ENCODE measurements at places on chromosomes 1 and 21.

DNA sequence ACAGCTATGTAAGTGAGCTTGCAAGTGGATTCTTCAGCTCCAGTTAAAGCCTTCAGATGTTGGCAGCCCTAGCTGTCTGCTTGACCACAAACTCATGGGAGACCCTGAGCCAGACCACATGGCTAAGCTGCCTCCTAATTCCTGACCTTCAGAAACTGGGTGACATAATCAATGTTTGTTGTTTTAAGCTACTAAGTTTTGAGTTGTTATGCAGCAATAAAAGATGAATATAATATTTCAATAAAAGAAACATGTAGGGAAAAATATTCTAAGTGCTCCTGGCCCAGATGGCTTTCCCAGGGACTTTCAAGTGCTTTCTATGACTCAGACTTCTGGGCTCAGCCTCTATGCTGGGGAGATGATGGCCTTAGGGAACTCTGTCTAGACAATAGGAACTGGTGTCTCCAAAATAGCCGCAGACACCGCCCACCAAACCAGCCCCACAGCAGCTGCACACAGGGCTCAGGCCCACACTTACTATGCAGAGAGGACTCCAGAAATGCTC is 20.3 kb upstream of the AZIN2 start:
- DNase-seq: peak; percentile 45

- DNase-seq: no peak
Measured at GRCh38 chr1:243814718-243815117, 35.3 kb downstream of the AKT3 start.

DNA sequence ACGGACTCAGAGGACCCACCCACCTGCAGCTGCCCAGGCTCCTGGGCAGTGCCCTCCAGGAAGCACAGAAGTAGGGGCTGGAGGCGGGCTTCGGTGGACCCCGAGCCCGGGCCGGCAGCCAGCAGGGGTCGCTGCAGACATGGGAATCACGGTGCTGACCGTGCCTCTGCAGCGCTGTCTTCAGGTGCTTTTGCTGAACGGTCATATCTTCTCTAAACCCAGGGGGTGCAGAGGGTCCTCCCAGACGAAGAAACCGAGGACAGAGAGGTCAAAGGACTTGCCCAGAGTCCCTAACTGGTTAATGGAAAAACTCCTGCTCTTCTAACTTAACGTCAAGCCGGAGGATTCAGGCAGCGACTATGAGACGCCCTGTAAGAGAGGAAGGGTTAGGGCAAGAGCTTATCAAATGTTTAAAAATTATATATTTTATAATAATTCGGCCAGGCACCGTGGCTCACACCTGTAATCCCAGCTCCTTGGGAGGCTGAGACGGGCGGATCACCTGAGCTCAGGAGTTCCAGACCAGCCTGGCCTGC is 21.5 kb upstream of the LEFTY2 start:
- no peak for DNase-seq

- no peak for DNase-seq
Measured at GRCh38 chr1:90879281-90879680, 142.6 kb downstream of the ZNF644 start.

DNA sequence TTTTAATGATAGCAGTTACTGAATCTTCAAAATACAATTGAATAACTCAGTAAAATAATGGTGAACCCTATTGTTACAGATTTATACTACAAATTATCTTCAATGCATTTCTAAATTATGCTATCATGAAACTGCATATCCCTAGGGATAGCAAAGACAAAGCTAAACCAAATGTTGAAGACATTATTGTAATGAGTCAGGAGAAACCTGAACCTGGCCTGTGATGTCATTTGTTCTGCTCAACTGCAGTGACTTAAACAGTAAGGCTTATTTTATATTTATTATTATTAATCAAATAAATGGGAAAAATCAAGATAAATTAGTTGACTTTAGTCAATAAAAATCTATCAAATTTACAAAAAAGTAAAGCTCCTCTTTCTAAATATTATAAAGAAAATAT is 100.3 kb downstream of the UCHL5 start:
- DNase-seq: no peak

DNA sequence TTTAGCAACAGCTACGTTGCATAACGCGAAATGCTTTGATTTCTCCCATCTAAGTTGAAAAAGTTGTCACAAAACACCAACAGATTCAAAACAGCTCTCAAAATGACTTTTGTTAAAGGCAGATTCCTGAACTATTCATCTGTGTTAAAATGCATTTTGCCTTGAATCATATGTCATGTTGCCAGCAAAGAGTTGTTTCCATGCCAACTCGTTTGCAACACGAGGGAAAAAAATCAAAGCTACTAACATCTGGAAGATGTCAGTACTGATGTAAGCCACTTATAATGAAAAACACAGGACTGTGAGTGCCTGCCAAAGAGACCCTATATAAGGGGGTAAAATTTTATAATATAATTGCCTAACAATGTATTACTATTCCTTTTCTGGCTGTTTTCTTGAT is 182.7 kb upstream of the PTBP2 start:
- no peak for DNase-seq

DNA sequence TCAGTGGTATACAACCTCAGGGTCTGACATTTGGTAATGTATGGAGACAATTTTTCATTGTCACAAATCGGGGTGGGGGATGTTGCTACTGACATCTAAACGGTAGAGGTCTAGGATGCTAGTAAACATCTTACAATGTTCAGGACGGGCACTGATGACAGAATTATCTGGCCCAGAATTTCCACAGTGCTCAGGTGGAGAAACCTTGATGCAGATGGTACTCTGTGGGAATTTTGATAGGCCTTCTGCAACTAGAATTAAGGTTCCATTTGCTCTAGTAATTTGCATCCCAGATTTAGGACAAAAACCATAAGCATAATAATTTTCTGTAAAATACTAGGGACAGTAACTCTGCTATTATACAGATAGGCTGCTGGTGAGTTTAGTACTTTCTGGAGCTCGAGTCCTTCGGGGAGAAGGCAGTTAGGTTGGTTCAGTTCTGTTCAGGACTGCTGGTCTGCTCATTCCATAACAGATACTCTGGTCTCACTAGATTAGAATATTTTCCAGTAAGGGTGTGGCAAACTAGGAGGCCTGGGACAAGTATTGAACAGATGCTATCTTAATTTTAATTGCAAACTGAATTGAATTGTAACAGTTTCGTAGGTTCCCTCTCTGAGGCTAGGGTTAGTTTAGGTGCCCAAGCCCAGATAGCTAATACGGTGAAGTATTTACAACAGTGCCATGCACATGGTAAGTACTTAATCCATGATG is 11.4 kb downstream of the METTL13 start:
- no peak for DNase-seq

GRCh38 chr1:202234331-202235002 is 40.9 kb downstream of the LGR6 start:
- no peak for DNase-seq

- DNase-seq: no peak
Measured at GRCh38 chr1:232795497-232796053, 9.6 kb upstream of the MAP10 start.

GRCh38 chr1:40906781-40907400 is 44.7 kb upstream of the CITED4 start:
- DNase-seq: no peak

GRCh38 chr1:229148041-229148671 is 122.8 kb upstream of the RAB4A start:
- no peak for DNase-seq

GRCh38 chr1:162984699-162985098 is 84.5 kb upstream of the RGS4 start:
- DNase-seq: no peak

- no peak for DNase-seq
Measured at GRCh38 chr1:193480755-193481154, 294.3 kb upstream of the B3GALT2 start.

- no peak for DNase-seq
Measured at GRCh38 chr21:38913120-38913892, 107.6 kb downstream of the ETS2 start.

- no peak for DNase-seq
Measured at GRCh38 chr1:245332513-245332912, 177.7 kb downstream of the KIF26B start.

- no peak for DNase-seq
Measured at GRCh38 chr1:30704765-30705509, 18.4 kb downstream of the MATN1 start.

DNA sequence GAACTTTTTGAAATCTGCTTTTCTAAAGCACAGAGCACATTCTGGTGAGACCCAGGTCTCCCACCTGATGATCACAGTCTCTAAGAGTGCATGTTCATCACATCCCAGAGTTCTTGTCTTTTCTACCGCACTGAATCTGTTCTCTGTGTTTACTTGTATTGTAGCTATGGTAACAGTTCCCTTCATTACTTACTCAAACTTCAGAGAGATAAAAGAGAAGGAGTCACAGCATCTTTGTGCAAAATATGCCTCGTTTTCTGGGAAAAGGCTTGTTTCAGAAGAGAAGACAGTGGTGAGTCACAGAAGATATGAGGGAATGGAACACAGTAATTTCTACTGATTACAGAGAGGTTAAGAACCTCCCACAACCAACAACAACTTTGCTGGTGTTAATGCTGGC is 580.6 kb downstream of the PLA2G4A start:
- no peak for DNase-seq

DNA sequence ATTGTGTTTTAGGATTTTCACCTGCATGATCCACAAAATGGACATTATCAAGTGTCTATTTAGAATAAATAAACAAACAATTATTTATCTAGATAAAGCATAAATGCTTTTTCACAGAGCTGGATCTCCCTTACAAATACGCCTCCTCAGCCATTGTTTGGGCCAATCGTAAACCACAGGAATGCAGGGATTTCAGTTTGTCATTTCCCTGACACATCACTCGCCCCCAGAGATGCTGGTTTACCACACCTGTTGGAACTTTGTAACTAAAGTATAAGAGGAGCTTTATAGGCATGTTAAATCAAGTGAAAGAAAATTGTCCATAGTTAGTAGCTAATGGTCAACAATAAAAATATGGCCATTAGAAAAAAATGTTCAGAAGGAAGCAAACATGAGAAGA is 40.3 kb downstream of the GPR88 start:
- no peak for DNase-seq

GRCh38 chr1:18299441-18300338 is 181.0 kb upstream of the KLHDC7A start:
- no peak for DNase-seq

DNA sequence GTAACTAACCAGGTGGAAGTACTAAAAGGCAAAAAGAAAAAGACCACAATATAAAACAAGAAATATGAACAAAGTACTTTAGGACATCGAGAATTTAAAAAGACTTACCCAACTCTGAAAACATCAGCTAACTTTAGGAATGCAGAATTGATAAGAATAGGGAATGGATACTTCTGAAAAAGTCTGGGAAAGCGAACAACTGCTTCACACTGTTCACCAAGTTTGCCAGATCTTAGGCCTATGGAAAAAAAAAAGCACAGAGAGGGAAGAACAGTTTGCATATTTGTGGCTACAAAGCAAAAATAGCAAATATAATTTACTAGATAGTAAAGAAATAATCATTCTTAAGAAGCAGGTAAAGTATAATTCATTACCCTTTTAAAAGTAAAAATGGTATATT is 14.4 kb downstream of the INTS7 start:
- DNase-seq: no peak

- no peak for DNase-seq
Measured at GRCh38 chr1:47574451-47575165, 136.8 kb downstream of the FOXD2 start.

- no peak for DNase-seq
Measured at GRCh38 chr1:111085676-111086075, 54.2 kb downstream of the DRAM2 start.

DNA sequence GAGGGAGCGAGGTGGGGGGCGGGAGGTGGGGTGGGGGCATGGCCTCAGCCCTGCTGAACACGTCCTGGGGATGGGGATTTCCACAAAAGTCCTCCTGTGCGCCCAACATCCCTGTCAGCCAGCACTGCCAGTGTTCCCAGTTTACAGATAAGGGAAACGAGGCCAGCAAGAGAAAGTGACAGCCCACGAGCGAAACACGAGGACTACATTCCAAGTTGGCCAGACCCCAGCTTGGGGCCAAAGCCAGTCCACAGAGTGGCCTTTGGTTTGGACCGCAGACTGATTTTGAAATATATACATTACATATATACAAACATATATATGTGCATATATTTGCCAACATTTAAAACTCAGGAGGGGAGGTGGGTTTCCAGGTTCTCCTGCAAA is 5.0 kb downstream of the FBXO2 start:
- no peak for DNase-seq

GRCh38 chr1:204962742-204963632 is 80.0 kb upstream of the CNTN2 start:
- no peak for DNase-seq

- no peak for DNase-seq
Measured at GRCh38 chr1:88698764-88699163, 14.7 kb downstream of the PKN2 start.

DNA sequence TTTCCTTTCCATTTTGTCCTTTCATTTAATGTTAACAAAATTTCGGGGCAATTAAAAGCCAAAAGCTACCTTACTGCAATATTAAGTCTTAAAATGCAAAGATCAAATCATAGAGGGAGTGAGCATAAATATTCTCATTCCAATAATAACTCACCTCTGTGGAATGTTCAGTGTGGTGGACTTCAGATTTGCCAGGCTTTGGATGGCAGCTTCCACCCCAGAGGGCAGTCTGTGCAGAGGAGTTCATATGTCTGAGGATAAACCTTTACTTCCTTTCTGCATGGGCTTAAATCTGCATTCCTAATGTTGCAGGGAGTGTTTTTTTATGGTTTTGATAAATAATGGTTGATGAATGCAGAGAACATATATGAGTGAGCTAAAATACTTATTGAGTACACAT is 16.3 kb downstream of the KIAA0040 start:
- DNase-seq: no peak

GRCh38 chr1:51168936-51169335 is 66.9 kb downstream of the C1orf185 start:
- no peak for DNase-seq

GRCh38 chr1:183807549-183808168 is 2.7 kb downstream of the RGL1 start:
- no peak for DNase-seq

DNA sequence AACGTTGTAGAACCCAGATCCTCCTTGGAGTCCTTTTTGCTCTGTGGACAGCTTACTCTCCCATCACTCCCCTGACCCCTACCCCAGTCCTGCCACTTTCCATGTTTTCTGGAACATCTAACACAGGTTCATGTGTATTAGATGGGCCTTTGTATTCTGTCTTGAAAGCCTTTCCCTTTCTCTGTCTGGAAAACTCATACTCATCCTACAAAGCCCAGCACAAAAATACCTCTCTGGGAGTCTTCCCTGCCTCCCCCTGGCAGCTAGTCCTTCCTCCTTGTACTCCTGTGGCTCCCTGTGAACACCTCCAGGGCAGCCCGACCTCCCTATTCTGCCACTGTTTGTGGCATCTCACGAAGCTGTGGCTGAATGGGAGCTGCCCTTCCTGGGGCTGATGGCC is 7.8 kb upstream of the HEYL start:
- DNase-seq: no peak

DNA sequence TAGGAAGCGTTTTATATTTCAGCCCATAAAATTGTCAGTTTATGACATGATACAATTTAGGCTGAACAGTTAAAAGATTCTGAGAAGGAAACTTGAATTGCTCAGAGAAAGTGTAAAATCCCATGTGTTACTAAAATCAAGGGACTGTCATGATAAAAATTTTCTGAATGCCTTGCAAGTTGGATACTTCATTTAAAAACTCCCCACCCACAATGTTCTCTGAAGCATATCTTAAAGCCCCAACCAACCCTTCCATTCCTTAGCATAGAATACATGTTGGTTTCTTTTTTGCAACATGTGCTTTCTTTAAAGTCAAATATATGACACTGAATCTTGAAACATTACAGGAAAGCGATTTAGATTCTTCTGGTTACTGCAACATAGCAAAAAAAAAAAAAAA is 97.4 kb downstream of the MRPL39 start:
- DNase-seq: no peak
